Lower leg skin (tissue), 4 donors: ENCODE measurements at places on chromosomes 4 and X. TPM values are rescaled to one million over a fixed set of nuclear protein-coding genes. Genes with fewer than 3 reads are reported as not detected.

GRCh38 chrX:25012793-25013631 lies 2.8 kb downstream of the ARX start:
- no peak for DNase-seq

DNA sequence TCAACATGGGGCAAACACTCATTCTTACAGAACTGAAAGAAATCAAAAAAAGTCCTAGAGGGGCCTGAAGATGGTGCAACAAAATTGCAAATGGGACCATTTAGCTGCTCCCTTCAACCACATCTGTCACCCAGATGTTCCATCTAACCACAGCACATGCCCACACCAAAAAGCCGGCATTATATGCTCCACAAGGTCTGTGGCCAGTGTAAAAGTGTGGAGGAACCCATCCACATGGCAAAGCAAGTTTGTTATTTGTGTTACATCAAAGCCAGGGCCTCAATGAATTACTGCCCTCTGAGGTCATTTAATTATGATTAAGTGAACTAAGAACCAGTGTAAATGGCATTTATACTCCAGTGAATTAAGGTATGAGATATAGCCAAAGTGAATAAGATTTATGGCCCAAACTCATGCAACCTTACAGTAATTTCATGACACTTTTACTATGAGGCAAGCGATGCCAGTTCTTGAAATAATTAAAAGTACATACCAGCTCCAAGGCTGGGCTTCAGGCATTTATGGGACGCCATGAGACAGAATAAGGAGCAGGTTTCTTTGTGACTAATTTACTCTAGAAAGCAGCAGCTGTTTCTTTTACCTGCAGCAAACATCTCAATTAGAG lies 48.7 kb upstream of the FGF16 start:
- DNase-seq, result no peak

DNA sequence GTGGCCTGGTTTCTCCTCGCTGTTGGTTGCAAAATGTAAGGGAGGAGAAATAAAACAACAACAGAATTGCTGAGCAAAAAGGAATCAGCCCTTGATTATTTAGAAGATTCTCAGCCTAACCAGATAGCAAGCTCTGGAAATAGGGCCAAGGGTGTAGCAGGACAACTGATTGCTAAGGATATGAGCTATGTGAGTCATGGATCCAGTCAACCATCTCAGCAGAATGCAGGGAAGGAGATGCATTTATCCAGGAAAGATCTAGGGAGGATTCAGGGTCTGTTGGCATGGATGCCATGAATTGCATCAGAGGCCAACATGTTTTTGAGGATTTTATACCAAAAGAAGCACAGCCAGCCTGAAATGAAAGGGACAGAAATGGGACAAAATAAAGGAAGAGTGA lies 2.2 kb upstream of the XAGE3 start:
- DNase-seq, result no peak

GRCh38 chr4:7336732-7337131 lies 98.0 kb downstream of the PSAPL1 start:
- DNase-seq, result no peak

DNA sequence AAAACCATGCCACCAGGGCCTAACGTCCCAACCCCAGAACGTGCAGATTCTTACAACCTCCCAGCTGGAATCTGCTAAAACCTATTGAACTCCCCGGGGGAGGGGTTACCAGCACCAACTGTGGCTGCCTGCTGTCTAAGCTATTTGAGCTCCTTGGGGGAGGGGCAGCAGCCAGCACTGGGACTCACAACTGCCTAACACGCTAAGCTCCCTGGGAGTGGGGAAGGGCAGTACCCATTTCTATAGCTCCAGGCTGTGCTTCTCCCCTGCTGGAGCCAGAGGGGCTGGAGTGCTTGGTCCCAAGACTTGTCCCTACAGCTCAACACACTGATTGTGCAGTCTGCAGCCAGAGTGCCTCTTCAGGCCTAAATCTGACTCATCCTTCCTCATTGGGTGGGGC lies 459.8 kb upstream of the FGF16 start:
- no peak for DNase-seq

DNA sequence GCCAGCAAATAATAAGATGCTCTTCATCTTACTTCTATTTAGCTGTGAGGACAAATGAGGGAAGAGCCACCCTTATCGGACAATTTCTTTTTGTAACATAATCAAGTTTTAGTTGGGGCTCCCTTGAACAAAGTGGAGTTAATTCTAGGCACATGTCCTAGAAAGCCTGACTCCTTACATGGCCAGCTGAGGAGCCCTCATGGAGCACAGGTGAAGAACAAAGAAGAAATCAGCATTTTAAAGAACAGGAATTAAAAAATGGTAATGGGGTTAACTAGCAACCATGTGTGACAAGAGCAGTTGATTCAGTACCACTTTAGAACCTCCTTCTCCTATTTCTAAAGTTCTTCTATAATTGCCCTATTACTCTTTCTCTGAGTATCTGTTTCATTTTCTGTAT lies 15.9 kb downstream of the GPR82 start:
- no peak for DNase-seq

GRCh38 chr4:17636341-17636695 lies 21.9 kb downstream of the MED28 start:
- no peak for DNase-seq

DNA sequence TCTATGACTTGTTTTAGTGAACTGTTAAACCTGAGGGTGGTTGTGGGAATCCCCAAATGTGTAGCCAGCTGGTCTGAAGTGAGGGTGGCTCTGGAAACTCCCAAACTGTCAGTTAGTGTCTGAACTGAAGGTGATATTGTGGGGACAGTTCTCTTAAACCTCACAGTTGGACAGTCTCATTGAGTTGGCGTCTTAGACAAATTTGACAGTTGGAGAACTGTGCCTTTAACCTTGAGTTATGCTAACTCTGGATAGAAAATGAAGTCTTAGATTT lies 20.7 kb upstream of the CTSO start:
- no peak for DNase-seq

GRCh38 chr4:179165862-179166261 lies 1723.6 kb upstream of the AGA start:
- DNase-seq, result no peak

GRCh38 chrX:49673394-49673793 lies 22.4 kb downstream of the PAGE1 start:
- DNase-seq, result no peak

GRCh38 chrX:119667111-119667878 lies 25.7 kb downstream of the SEPTIN6 start:
- no peak for DNase-seq

- no peak for DNase-seq
These were observed 55.7 kb upstream of the SHISA3 start for GRCh38 chr4:42341518-42342026.

GRCh38 chr4:172985552-172985951 lies 183.1 kb upstream of the GALNT7 start:
- DNase-seq, result no peak

DNA sequence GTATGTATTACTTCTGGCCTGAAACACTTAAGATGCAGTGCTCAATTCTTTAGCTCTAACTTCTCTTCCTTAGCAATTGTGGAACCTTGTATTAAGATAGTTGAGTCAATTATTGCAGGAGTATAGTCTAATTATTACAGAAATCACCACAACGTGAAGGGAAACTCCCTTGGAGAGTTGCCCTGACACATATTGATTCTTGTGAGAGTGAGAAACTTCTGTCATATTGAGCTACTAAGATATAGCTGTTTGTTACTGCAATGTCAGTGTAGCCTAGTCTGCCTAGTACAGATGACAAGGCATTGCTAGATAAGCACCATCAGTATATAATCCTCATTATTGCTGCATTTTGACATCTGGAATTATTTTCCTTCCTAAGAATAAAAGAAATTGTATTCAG lies 82.7 kb upstream of the TEX13C start:
- no peak for DNase-seq

- DNase-seq, result no peak
These were observed 359.0 kb downstream of the HS3ST1 start for GRCh38 chr4:11069581-11070211.

DNA sequence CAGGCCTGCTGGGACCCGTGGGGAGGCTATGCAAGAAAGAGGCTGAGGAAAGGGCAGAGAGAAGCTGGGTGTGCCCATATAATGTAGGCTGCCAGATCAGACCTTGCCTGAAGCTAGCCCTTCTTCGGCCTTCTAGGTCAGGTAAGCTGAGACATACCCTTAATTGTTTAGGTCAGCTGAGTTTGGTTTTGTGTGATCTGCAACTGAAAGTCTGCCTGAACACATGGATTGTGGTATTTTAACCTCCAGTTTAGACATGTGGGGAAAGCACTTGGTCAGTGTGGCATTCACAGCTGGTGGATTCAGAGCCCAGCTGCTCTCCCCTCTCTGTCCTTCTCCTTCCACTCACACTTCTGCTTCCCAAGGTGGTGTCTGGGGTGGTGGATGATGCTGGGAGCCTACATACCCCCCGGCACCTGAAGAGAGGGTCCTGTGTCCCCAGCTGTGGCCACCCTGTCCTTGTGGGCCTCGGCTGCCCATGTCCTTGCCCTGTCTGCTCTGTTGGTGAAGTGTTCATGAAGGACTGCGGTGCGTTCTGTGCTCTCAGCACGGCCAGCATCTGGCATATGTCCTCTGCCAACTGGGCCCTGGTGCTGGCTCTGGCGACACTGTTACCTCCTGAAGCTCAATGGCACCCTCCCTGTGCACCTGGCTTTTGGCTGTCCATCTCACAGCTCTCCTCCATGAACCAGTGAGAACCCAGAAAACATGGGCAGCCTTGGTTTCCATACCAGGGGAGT lies 82.1 kb downstream of the NAT8L start:
- DNase-seq, result no peak

GRCh38 chrX:123274796-123275195 lies 90.7 kb downstream of the GRIA3 start:
- no peak for DNase-seq

DNA sequence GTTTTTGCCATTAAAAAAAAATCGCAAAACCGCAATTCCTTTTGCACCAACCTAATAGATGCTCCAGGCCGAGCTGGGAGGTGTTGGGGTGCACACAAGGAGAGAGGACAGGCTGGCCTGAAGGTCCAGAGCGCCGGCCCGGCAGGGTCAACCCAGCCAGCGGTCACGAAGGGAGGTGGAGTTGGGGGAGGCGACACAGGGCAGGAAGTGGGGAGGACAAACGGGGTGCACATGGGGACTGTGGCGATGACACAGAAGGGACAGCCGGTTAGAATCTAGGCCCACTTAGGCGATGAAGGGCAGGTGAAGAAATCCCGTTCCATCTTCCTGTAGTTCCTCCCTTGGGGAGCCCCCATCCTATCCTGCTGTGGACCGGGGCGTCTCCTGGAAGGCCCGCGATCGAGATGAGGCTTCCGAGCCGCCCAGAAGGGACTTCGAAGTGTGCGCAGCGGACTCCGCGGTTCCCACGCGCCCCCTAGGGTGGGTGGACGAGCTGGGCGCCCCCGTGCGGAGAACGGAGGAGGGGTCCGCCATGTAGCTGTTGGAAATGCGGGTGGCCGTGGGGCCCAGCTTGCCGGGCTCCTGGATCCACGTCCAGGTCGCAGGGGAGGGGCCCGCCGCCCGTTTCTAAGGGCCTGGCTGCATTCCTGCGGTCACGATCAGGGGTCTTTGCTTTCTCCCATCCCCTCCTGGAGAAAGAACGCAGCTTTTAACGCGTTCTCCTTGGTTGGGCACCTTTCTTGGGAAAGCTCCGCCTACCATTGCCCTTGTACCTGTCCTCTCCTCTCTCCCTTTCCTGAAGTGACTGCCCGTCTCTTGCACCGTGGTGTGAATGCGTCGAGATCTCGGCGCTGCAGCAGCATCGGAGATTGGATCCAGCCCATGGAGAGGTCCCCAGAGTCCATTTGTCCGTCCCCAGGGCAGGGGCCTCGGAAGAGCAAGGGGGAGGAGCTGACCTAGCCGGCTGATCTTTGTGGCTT lies 17.0 kb upstream of the HPF1 start:
- DNase-seq, result no peak

DNA sequence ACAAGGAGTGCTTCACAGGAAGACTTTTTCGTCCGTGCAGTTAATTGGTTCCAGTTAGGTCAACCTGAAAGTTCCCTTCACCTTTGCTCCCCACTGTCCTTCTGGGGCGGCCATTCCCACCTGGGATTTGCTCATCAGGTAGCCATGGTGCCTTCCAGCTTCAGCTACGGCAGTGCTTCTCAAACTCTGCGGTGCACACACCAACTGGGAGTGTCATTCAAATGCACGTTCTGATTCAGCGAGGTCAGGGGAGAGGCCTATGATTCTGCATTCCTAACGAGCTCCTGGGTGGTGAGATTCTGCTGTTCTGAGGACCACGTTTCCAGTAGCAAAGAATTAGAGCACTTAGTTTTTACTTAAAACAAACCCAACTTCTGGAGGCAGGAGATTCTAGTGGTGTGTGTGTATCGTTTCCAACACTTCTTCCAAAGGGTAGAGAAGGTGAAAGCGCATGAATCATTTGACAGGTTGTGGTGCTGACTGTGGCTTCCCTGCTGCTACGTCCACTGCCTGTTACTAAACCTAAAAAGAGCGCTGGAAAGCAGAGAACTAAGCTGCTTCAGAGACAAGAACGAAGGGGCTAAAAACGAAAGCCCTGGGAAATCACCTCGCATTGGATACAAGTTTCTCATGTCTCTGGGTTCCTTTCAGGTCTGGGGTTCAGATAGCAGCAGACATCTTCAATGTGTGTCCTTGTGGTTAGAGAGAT lies 4.7 kb upstream of the HELT start:
- no peak for DNase-seq

GRCh38 chrX:17023661-17024060 lies 77.2 kb downstream of the REPS2 start:
- no peak for DNase-seq

- peak; percentile 70 for DNase-seq
These were observed 52.2 kb upstream of the ADGRG2 start for GRCh38 chrX:19174401-19175025.

Gene PRDM8
- total RNA-seq, result 4.2 TPM

Gene NUP62CL
- 1.3 TPM for total RNA-seq

Gene APBB2
- 24.0 TPM for total RNA-seq

Gene RNF113A
- 20.2 TPM for total RNA-seq

Gene CXorf51A
- total RNA-seq, result not detected

Gene BANK1
- total RNA-seq, result 0.22 TPM

Gene CENPVL2
- total RNA-seq, result not detected

Gene ZFP92
- 0.08 TPM for total RNA-seq

Gene HSFX2
- not detected for total RNA-seq

Gene ANTXR2
- 15.2 TPM for total RNA-seq

Gene ARSH
- 0.39 TPM for total RNA-seq
